Stomach (tissue), 19 donors: ENCODE measurements at places on chromosomes 12 and 14.

- H3K27ac ChIP-seq = no peak overlapping the region
- no peaks in the 10 kb centered on the region for H3K27me3 ChIP-seq
- H3K4me3 ChIP-seq = no peak overlapping the region
- H3K36me3 ChIP-seq = no peaks in the 10 kb centered on the region
- DNase-seq = no peak
These were observed 17.2 kb upstream of the RAD52 start for GRCh38 chr12:966724-967123.

DNA sequence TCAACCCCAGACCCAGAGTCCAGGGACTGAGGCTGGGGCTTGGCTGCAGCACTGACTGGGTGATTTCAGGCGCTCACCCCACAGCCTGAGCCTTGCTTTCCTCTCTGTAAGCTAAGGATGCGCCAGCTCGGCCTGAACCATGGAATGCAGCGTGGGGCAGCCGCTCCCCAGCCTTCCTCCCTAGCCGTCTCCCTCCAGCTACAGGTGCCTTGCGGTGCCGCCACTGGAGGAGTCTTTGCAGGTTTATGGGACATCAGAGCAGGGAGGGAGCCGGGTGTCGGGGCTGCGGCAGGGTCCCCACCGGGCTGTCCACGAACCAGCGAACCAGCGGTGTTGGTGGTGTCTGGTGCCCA is 19.4 kb downstream of the PPP2R5C start:
- no peak for DNase-seq
- peaks cover 19% of the 10 kb centered on the region for H3K27me3 ChIP-seq
- H3K27ac ChIP-seq = no peak overlapping the region
- peaks cover 20% of the 10 kb centered on the region for H3K4me1 ChIP-seq
- peak overlapping the region; percentile 55 for H3K4me3 ChIP-seq

DNA sequence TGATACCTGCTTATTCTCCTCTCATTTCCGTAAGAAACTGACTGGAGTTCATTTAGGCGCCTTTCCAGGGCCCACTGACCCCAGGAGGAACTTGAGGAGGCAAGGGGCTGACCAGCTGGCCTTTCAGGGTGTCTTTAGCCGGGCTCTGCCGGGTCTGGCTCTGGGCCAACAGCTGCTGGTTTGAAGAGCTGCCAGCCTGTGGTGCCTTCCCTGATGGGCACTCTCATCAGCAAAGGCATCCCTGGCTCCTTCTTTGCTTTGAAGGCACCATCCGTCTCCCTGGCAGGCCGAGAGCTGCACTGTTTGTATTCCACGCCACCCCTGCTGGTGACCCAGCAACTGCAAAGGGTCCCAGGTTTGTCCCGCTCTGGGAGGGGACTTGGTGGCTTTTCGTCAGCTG is 42.0 kb downstream of the IQSEC3 start:
- no peak overlapping the region for H3K4me3 ChIP-seq
- H3K27me3 ChIP-seq = peaks cover 47% of the 10 kb centered on the region
- DNase-seq = peak; percentile 54
- no peaks in the 10 kb centered on the region for H3K36me3 ChIP-seq
- H3K27ac ChIP-seq = no peak overlapping the region

DNA sequence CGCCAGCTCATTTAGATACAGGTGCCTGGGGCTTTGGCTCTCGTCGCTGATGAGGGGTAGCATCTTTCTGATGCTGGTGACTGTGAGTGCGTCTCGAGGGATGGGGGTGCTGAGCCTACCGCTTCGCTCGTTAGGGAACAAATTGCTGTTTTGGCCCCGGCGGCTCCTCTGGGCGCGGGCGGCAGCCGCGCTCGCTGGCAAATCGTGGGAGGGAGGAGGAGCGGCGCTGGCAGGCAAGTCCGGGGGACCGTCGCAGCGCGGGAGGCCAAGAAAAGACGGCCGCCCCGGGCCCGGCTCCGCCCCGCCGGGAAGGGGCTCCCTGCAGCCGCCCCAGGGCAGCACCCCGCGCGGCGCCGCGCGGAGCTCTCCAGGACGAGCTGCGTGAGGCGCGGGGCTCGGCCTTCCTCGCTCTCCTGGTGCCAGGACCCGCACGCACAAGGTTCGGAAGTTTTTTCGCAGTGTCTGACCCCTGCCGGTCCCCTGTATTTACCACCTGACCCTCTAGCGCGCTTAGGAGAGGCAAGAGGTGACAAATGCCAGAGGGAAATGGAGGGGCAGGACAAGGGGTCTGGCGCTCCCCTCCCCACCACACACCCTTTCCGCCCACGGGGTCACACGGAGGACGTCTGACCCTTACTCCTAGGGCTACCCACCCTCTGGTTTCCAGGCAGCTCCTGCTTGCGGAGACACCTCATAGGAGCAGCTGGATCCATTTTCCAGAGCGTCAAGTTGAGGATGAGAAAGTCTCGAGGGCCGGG is 899 bp upstream of the KCNH3 start:
- H3K4me1 ChIP-seq = peaks cover 27% of the 10 kb centered on the region
- no peaks in the 10 kb centered on the region for H3K36me3 ChIP-seq
- H3K27me3 ChIP-seq = peaks cover 69% of the 10 kb centered on the region

DNA sequence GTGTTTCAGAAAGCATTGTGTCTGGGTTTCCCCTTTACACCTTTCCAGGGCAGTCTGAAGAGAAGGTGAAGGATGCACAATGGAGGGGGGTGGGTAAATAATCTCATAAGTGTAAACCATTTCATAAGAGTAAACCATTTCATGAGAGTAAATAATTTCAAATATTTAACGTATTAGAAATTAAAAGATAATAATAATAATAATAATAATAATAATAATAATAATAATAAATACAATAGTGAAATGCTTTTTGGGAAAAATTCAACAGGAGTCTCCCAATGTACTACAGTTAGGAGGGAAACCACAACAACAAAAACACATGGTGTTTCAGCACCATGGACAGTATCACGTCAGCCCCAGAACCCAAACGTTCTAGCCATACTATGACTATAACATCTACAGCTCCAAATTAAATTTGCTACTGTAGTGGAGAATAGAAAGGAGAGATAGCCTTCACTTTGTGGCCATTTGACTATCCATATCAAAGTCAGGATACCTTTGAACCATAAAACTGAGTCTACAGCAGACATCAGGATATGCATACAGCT is 691.8 kb downstream of the BCL11B start:
- H3K27ac ChIP-seq = no peak overlapping the region
- H3K4me1 ChIP-seq = no peaks in the 10 kb centered on the region
- H3K36me3 ChIP-seq = no peaks in the 10 kb centered on the region
- no peak for DNase-seq

DNA sequence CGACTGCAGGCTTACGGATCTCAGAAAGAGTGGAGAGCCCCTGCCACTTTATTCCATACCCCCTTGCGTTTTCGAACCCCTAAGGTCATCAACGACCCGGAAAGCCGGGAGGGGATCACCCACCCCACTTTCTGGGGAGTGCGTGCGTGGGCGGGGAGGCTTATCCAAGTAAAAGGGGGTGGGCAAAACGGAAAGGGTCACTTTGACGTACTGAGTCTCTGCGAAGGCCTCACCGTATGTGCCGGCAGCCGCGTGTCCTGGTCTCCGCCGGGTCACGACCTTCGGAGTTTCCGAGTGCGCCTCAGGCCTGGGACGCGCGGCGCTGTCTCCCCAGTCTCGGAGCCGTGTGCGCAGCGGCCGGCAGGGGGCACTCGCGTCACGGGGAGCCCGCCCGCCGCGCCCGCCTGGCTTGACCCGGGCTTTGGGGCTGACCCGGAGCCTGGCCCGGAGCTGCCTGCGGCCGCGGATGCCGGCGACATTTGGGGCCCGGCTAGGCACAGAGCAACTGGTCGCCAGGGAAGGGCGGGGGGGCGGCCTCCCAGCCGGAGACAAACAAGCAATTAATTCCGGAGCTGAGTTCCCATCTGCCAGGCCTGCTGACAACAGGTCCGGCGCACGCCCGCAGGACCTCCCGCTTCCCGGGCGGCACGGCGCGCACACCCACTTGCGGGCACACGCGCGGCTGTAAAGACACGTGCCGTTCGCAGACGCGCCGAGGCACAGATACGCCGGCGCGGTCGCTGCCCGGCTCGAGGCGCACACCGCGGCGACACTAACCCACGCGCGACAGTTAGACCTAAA is 890 bp upstream of the KIF26A start:
- peak overlapping the region; percentile 57 for H3K4me3 ChIP-seq
- H3K27ac ChIP-seq = no peak overlapping the region
- H3K36me3 ChIP-seq = no peaks in the 10 kb centered on the region
- peak; percentile 70 for DNase-seq
- H3K4me1 ChIP-seq = peaks cover 43% of the 10 kb centered on the region
